AML-193 (cell line): ENCODE measurements at places on chromosomes 1 and 21.

DNA sequence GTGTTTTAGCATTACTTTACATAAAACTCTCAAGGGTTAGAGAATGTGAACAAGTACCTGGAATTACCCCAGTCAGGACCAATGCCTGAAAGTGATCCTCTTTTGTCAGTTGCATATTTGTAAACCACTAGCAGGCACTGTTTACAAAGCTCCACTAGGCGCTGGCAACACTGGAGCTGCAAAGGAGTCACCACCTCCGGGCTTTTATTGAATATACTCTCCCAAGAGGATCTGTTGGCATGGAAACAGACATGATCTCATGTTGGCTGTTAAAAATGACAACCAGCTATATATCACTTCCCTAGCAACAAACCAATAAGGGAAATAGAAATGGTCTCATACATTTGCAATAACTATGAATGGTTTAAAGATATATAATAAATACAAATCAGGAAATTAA lies 116.0 kb downstream of the TTLL7 start:
- no peak for DNase-seq

- no peak for DNase-seq
These were observed 35.6 kb downstream of the ST7L start for GRCh38 chr1:112583366-112583765.

- no peak for DNase-seq
These were observed 94.7 kb downstream of the SSBP3 start for GRCh38 chr1:54311506-54311905.

GRCh38 chr1:119766374-119766794 lies 2.3 kb downstream of the HMGCS2 start:
- DNase-seq: no peak

DNA sequence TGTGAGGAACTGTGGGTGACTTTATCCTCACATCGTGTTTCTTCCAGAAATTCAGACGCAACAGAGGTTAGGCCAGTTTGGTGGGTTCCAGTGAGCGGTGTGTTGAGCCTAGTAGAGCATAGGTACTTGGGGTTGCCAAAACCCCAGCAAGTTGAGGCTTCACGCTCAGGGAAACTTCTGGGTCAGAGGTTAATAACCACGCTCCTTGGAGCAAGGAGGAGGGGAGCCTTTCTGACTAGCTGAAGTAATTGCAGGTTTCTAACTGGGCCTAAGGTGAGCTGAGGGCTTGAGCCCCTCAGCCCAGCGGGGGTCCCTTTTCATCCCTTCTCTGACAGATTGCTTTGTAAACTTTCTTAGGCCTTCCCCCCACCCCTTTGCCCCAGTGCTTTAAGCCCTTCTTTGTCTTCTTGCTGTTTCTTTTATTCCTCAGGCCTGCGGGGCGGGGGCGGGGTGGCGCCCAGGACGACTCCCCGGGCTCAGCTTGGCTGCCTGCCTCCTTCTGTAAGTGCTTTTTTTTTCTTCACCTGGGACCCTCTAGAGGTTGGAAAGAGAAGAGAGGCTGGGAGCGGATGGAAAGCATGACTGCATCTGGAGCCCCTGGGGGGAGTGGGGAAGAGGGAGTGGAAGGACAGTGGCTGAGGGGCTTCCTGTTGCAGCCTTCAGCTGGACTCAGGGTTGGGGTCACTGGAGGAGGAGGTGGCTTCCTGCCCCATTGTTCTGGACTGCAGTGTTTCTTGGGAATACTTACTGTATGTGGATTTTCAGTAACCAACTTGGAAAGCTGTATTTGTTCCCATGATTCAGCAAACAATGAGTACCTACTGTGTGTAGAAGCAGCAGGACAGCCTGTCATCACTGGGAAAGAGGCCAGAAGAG lies 1.3 kb upstream of the ZNF436 start:
- DNase-seq: no peak

DNA sequence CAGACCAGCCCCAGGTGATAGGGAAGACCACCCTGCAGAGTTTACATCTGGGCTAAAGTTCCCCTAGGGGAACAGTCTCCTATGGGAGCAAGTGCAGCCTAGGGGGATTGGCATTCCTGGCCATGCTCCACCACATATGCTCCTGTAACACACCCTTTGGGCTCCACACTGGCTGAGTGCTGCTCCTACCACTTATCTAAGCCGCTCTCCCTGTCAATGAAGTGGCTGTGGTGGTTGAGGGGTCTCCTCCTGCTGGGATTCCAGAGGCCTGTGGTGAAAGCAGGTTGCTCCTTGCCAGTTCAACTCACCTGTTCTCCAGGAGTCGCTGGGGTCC lies 51.1 kb downstream of the COL24A1 start:
- DNase-seq: no peak

DNA sequence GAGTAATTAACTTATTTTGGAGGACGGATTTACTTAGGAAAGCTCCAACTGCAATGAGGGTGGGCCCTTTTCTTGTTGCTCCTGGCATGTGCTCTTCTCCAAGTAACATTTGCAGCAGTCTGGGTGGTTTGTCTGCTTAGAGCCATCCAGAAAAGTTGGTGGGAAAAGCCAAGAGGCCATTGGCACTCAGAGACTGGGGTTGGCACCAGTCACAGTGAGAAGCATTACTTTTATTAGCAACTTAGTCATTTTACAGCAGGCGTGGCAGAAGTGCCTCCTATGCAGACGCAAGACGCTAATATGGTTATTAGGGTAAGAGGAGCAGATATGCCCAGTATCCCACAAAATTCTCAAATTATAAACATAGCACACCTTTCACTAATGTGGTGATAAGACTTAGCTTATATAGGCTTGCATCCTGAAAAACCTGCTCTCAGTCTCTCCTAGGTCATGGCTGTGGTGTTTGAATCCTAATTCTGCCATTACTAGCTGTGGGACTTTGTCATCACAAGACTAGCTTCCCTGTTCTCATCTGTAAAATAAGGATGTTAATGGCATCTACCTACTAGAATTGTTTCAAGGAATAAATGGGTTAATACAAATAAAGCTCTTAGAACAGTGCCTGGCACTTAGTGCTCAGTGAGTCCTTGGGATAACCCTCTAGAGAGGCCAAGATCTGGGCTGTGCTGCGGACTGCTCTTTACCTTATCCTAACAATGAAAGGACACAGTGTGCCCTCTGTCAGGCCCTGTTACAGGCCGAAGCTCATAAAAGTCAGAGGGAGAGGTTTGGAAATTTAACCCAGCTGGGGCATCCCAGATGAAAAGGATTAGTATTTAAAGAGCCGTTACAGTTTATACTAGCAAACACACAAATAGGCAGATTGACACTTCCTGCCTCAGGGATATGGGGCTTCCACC lies 154.6 kb downstream of the ROR1 start:
- no peak for DNase-seq

DNA sequence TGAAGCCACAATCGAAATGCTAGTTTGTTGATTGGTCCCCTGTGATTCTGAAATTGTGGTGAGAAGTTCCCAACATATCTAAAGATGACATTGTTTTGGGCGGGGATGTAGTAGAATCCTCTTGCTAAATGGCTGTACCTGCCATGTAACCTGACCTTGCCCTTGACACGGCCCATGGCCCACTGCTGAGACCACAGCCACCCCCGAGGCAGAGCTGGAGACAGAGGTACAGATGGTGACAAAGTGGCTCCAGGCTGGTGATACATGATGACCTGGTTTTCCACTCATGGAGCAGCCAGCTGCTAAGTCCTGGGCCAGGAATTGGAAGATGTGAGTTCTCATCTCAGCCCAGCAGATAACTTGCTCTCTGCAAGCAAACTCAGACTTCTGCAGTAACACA lies 226.5 kb downstream of the FOXD2 start:
- no peak for DNase-seq

GRCh38 chr21:30463713-30464112 lies 16.5 kb downstream of the KRTAP19-1 start:
- DNase-seq: peak; percentile 14

GRCh38 chr1:56709269-56709880 lies 64.3 kb downstream of the PRKAA2 start:
- peak; percentile 32 for DNase-seq

GRCh38 chr1:180213401-180214170 lies 16.5 kb upstream of the LHX4 start:
- DNase-seq: peak; percentile 21

GRCh38 chr1:63943393-63943792 lies 169.6 kb downstream of the ROR1 start:
- no peak for DNase-seq
